ENCODE measurements at places on chromosomes 2 and 18. TPM values are rescaled to one million over a fixed set of nuclear protein-coding genes. Genes with fewer than 3 reads are reported as not detected.

The CD8A gene
- total RNA-seq, result not detected

The ANKRD23 gene
- 4.0 TPM for total RNA-seq

The RESP18 gene
- not detected for total RNA-seq

The VWC2L gene
- total RNA-seq, result 0.27 TPM

The LRP2 gene
- total RNA-seq, result not detected

The PFN4 gene
- total RNA-seq, result not detected

The ASTL gene
- total RNA-seq, result not detected

The RNPEPL1 gene
- 57.8 TPM for total RNA-seq

The CDK15 gene
- total RNA-seq, result 1.8 TPM

The ABCB11 gene
- total RNA-seq, result 0.13 TPM

The ALK gene
- total RNA-seq, result 0.94 TPM

The ADAM23 gene
- total RNA-seq, result 3.6 TPM

The USP40 gene
- 52.6 TPM for total RNA-seq

The WDCP gene
- total RNA-seq, result 5.9 TPM

The RAPGEF4 gene
- total RNA-seq, result 3.1 TPM

The ITM2C gene
- 141 TPM for total RNA-seq

The NMS gene
- total RNA-seq, result not detected

The CTNNA2 gene
- total RNA-seq, result 0.16 TPM

The SETBP1 gene
- total RNA-seq, result 57.2 TPM

The AGXT gene
- total RNA-seq, result not detected

The ACVR1C gene
- total RNA-seq, result 0.08 TPM

The KIAA1328 gene
- 26.1 TPM for total RNA-seq

The CLEC4F gene
- 1.1 TPM for total RNA-seq

Data from gastroesophageal sphincter (tissue), 4 donors.